Activated CD8-positive, alpha-beta memory T cell treated with anti-CD3 and anti-CD28 coated beads, Interleukin-2, amount 50 U/mL, for 4 hours (primary cell): ENCODE measurements at places on chromosomes 7 and 10.

GRCh38 chr7:124781907-124782734, 16.5 kb upstream of the GPR37 start:
- no peak for DNase-seq

- DNase-seq = no peak
Observed at GRCh38 chr7:91287371-91288084, 23.3 kb downstream of the FZD1 start.

DNA sequence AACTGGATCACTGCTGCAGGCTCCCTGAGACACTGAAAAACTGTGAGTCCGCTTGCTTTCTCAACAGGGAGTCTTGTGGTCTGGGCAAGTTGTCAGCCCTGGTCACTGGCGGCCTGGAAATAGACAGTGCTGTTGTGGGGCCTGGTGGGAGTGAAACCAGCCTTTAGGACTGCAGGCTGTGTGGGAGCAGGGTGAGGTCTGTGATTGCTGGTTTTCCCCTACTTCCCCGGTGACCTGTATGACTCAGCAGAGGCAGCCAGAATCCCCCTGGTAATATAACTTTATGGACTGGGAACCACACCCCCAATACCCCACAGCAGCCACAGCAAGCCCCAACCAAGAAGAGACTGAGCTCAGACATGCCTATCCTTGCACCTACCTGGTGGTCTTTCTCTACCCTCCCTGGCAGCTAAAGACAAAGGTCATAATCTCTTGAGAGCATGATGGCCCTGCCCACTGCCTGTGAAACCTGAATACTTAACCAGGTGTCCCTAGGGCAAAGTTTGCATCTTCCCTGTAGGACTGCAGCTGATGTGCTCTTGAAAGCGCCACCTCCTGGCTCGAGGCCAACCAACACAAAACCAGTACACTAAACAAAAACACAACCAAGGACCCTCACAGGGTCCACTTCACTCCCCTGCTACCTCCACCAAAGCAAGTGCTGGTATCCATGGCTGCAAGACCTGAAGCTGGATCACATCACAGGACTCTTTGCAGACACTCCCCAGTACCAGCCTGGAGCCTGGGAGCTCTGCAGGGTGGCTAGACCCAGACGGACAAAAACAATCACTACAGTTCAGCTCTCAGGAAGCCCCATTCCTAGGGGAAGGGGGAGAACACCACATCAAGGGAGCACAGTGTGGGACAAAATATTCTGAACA, 7.2 kb upstream of the ADAM22 start:
- no peak for DNase-seq

DNA sequence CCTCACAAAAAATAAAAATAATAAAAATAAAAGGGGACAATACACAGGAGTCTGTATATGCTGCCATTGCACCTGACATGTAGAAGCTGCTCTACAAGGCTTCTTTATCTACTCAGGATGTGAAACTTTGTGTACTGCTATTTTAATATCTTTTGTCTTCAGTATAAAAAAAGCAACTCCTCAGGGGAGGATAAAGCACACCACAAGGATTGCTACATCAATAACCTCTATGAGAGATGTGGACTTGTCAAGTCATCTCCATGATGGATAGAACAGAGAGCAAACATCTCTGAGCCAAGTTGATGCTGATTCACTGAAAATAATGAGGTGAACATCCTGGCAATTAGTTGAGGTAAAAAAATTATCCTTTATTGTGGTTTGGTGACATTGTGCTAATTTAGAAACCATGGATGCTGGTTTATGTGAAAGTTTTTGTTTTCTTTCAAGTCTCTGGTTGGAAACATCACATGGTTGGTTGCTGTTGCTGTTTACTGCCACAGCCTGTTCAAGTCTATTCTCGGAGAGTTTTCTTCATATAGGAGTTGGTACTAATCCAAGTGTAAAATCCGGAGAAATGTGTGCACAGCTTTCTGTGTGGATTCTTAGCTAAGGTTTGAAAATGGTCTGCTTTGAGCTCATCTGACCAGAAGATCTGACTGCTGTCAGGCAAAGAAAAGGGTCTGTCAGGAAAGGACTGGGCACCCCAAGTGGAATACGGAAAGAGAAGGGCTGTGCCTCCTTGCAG, 1.5 kb upstream of the HECW1 start:
- no peak for DNase-seq

- DNase-seq = no peak
Observed at GRCh38 chr10:110744782-110745181, 100.6 kb downstream of the RBM20 start.

GRCh38 chr10:108454224-108454623, 1289.7 kb upstream of the SORCS1 start:
- no peak for DNase-seq

DNA sequence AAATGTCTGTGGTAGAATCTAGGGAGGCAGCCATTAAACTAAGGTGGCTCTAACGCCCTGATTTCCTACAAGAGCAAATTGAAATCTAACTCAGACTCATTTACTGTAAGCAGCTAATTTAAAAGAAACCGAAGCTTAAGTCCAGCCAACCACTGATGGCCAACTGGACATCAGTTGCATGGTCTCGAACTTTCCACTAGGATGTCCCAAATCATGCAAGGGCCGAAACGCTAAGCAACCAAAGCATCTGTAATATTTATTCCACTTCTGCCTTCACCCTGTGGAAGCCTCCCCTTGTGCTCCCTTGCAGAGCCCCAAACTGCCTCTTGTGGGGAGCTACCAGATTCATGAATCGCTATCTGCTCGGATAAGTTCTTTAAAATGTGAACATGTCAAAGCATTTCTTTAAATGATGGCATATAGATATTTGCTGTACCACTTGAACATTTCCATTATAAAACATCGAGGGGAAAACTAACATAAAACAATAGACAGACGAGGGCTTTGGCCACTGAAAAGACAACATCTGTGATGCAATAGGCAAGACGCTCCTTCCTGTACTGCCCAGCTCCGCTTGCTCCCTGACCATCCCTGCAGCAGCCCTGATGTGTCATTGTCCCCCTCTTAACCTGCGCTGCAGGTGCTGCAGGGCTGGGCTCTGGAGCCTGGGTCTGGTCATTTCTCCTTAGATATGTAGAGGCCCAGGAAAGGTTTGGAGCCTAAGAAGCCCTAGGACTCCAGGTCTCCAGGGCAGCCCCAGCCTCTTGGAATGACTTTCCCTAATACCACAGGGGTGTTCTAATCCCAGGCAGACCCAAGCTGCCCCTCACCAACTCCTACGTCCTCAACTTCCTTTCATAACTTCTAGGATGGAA, 2.9 kb upstream of the RBP3 start:
- DNase-seq = no peak

- DNase-seq = no peak
Observed at GRCh38 chr7:82396343-82396742, 47.2 kb downstream of the CACNA2D1 start.

DNA sequence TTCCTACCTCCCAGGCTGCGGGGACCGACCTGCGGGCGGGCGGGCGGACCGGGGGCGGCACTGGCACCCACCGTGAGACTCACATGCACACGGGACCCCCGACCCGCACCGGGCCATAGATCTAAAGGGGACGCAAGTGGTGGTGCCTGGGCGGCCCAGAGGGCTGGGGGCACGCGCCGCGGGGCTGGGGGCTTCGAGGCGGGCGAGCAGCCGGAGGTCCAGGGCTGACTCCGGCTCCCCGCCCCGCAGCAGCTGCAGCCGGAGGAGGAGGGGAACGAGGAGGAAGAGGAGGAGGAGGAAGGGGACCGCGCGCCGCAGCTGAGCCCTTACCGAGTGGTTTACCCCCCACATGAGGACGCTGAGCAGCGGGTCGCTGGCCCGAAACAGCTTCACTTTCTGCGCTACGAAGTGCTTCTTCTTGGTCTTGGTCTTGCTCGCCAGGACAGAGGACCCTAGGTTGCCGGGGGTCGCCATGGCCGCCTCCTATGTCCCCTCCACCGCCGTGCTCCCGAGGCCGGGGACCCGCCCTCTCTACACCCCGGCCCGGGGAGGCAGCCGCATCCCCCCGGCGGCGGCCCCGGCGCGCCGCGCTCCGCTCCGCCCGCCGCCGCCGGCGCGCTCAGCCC, 412 bp downstream of the PIP4K2A start:
- peak; percentile 44 for DNase-seq

- peak; percentile 54 for DNase-seq
Observed at GRCh38 chr7:132455378-132455777, 120.9 kb downstream of the PLXNA4 start.

DNA sequence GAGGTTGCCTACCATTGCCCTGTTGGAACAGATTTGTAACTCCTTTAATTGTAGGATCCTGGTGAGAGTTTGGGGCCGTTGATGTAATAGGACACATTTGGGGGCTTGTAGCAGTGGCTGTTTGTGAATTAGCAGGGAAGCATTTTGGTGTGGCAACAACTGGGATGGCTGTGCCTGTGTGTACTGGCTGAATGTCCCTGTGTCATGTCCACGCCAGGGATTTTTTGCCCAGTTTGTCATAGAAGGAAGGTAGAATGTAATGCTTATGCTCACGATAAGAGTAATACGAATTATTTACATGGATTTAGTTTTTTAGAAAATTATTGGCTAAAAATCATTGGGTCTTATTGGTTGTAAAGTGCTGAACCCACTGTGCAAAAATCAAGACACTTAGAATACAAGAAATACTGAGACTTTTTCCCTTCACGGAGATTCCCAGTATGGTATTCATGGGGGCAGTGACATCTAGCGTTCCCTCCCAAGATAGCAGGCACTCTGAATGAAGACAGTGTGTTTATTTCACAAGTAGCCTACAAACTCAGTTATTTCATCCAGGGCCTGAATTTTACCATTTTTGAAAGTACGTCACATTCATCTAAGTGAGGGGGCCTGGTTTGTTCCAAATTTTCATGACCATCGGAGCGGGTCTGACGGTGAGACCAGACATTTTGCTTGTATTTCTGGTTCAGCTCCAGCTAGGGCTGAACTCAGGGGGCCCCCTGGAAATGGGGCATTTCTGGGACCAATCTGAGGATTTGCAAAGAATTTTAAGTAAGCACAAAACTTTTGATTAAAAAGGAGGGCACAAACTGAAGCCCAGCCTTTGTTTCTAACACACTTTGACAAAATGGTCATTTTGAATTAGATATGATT, 74.7 kb downstream of the CACNB2 start:
- DNase-seq = no peak

DNA sequence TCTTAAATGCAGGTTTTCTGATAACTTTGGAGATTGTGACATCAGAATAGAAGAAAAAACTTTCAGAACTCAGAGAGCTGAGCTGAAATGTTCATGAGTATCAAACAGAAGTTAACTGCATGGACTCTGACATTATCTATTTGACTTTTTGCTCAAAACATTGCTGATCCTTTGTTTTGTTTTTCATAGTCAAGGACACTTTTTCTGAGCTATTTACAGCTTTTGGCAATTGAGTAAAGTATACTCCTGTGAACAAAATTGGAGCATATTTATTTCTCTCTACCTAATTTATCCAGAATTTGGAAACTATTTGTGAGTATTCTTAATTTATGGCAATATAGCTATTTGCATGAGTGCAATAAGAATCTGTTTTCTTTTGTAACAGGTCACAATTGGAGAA, 11.1 kb downstream of the KCP start:
- no peak for DNase-seq

- no peak for DNase-seq
Observed at GRCh38 chr7:85641331-85641730, 454.5 kb upstream of the SEMA3D start.

GRCh38 chr10:61211468-61211867, 241.7 kb downstream of the TMEM26 start:
- DNase-seq = no peak

GRCh38 chr7:28768577-28769147, 189.5 kb downstream of the TRIL start:
- no peak for DNase-seq
